ENCODE measurements at places on chromosomes 12 and 14.

- DNase-seq = no peak
These were observed 79.1 kb upstream of the HECTD1 start for GRCh38 chr14:31286456-31287293.

GRCh38 chr12:123808167-123808566, 46.1 kb downstream of the DNAH10 start:
- no peak for DNase-seq

- peak; percentile 65 for DNase-seq
These were observed 87.1 kb downstream of the SINHCAF start for GRCh38 chr12:31238764-31239387.

- no peak for DNase-seq
These were observed 80.0 kb downstream of the ATXN2 start for GRCh38 chr12:111519083-111519482.

GRCh38 chr14:55588259-55588699, 8.3 kb downstream of the KTN1 start:
- DNase-seq = no peak

DNA sequence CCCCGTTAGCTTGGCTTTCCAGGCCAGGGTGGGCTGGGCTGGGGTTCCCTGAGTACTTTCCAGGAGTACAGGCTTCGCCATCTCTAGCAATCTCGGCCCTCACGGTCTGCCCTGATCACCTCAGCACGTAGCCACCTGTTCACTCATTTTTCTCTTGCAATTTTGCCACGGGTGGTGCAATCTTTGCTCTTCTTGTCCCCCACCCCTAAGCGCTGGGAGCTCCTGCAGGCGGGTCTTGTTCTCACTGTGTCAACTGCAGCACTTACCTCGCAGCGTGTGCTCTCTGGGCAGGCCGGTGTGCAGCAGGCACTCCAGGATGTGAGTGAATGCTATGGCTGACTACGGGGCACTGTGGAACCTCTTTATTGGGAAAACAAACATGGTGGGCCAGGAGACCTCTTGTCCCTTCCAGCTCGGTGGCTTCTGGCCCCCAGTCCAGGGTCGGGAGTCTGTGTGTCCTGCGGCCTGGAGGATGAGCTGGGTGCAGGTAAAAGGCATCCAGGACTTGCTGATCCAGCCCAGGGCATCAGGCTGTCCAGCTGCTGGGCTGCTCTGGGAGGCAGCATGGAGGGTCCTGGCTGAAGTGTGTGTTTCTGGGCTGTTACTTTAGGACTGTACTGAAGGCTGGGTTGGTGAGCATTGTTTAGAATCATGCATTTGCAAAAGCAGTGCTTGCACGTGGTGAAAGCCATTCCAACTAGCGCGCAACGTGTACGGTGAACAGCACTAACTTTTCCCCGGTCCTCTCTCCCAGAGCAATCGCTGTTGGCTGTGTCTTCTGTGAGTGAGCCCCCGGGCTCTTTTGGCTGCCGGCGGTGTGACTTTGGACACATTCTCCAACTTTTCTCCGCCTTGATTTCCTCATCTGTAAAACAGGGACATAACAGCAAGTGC, 1.5 kb upstream of the ULK1 start:
- no peak for DNase-seq

DNA sequence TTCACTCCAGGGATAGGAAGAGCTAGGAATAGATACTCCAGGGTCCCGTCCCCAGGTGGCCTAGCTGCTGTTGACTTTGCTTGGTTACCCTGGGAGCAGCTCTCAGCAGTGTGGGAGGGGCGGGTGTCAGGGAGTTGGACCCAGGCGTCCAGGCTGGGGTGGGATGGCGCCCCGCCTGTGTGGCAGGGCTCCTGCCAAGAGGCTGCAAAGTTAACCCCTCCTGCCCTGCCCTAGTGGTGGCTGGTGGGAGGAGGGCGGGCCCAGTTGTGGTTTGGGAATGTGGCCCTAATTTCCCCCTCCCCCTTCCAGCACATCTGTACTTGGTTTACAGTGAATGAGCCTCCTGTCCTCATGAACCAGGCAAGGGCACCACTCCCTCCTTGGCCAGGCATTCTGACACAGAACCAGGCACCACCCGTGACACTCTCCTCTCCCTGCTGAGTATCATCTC, 1.7 kb upstream of the RARG start:
- no peak for DNase-seq

- no peak for DNase-seq
These were observed 118.3 kb downstream of the MED13L start for GRCh38 chr12:116159175-116159574.

- DNase-seq = no peak
These were observed 125.1 kb downstream of the STAB2 start for GRCh38 chr12:103712216-103712615.

- no peak for DNase-seq
These were observed 204.7 kb downstream of the BCAT1 start for GRCh38 chr12:24743941-24744793.

DNA sequence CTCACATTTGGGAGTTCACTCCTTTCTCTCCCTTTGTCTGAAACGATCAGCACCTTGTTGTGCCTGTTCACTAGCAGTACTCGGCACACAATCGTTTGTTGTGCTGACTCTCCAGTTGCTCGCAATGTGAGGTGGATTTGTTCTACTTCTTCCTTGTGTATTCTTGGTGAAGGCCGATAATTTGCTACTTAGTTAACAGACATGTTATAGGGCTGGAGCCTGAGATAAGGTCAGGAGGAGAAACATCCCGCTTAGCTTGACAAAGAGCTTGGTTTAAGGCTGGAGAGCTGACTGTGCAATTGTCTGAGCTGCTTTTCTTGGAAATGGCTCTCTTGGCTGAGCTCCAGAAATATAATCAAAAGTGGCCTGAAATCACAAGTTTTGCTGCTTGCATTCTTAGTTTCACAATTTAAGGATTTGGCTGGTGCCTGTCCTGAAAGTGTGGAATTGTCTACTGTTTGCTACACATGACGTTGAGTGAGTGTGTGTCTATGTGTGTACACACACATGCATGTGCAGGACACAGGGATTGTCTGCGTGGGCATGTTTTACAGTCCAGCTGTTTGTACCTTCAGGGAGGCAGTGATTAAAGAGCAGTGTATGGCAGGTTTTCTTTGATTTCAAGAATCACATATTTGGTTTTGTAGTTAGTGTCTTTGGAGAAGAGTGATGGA, 77.7 kb downstream of the ARF6 start:
- DNase-seq = peak; percentile 48

- no peak for DNase-seq
These were observed 337.5 kb downstream of the CCDC91 start for GRCh38 chr12:28527631-28528249.

- DNase-seq = no peak
These were observed 41.8 kb upstream of the CCDC196 start for GRCh38 chr14:66444271-66444927.

DNA sequence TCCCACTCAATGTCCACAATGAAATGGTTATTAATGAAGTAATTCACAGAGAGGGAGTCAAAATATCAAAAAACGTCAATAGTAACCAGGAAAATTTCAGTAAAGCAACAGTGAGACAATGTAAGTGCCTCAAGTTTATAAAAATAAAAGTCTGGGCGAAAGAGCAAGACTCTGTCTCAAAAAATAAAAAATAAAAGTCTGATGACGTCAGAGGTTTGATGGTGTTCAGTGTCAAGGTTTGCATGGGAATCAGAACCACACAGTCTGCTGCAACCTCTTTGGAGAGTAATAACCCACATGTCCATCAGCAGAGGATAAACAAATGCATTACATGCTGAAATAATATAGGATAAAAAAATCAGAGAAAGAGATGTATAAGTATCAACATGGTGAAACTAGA, 152.4 kb downstream of the ASCL1 start:
- DNase-seq = no peak

GRCh38 chr12:92546635-92547348, 156.0 kb upstream of the PLEKHG7 start:
- DNase-seq = no peak

GRCh38 chr12:132605892-132606291, 4.5 kb downstream of the LRCOL1 start:
- DNase-seq = no peak

- DNase-seq = no peak
These were observed 172.8 kb upstream of the BCL2L14 start for GRCh38 chr12:11897923-11898322.

DNA sequence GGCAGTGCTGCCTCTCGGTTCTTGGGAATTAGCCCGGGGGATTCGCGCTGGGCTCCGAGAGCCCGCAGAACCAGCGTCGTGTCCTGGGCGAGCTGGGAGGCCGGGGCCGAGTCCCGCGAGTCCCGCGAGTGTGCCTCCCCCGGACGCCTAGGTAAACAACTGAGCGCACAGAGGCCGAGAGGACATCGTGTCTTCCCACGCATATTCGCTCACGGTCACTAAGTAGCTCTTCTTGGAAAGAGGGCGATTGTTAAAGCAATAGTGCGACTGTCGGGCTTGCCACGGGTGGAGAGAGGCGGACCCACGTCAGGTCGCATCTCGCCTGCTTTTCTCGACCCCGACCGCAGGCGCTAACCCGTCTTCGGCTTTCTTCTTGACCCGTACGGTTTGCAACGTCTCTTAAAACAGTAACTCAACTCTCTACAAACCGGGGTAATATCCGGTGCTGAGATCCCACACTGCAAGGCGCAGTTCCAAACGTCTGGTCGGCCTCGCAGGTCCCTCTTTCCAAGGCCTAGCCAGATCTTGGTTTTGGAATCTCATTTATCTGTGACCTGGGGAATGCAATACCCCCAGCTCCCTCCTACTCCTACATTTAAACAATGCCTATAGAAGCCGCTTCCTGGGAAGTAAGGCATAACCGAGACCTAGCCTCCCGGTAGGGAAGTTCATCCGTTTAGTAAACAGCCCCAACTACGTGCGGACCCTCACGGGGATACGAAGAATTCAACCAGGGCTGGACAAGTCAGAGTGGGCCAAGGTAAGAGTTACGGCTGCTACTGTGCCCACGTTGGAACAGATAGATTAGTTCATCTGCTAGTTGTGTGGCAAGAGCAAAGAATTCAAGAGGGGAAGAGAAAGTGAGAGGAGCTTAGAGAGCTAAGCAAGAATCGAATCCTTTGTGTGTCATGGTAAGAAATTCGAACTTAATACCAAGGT, 736 bp upstream of the PHLDA1 start:
- peak; percentile 55 for DNase-seq

DNA sequence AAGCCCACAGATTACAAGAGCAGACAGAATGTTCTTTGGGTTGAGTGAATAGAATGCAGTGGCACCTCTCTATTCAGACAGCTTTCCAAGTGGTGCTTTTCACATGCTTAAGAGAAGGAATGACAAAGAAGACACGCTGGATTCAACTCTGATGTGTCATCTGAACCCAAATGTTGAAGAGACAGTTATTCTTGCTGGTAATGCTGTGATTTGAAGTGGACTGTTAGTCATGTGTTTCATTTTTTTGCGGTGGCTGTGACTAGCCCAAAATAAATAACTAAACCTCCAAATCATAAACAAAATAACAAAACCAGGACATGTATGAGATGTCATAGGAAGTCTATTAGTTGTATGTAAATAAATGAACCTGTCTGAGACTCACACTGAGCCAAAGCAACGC, 391.8 kb upstream of the PRICKLE1 start:
- no peak for DNase-seq

- no peak for DNase-seq
These were observed 411.0 kb upstream of the SOX5 start for GRCh38 chr12:24360461-24360860.

DNA sequence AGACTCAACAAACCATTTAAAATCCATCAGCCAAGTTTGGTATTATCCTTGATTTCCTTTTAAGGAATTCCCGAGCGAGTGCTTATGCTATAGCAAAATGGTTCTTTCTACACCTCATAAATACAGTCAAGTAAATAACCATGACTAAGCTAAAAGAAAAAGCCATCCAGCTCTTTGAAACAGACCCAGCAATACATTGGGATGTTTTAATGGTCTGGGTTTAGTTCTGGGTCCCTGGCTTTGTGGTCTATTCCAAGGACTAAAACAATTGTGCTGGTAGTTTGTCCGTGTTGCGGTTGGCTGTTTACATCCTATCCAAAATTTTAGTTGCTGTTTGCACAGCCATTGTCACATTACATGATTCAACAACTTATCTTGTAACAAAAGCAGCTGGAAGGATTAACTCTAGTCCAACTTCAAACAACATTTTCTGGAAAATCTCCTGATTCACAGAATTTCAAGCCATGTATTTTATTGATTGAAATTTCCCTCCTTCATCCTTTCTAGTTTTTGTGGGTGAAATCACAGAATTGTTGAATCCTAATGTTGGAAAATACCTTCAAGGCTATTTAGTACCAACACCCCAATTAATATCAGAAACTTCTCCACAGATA, 19.6 kb downstream of the KLRB1 start:
- DNase-seq = no peak

- peak; percentile 28 for DNase-seq
These were observed 40.1 kb upstream of the WNK1 start for GRCh38 chr12:712172-712863.

- DNase-seq = no peak
These were observed 65.1 kb upstream of the DUSP6 start for GRCh38 chr12:89417246-89417977.

GRCh38 chr12:123829561-123829960, 67.5 kb downstream of the DNAH10 start:
- no peak for DNase-seq

DNA sequence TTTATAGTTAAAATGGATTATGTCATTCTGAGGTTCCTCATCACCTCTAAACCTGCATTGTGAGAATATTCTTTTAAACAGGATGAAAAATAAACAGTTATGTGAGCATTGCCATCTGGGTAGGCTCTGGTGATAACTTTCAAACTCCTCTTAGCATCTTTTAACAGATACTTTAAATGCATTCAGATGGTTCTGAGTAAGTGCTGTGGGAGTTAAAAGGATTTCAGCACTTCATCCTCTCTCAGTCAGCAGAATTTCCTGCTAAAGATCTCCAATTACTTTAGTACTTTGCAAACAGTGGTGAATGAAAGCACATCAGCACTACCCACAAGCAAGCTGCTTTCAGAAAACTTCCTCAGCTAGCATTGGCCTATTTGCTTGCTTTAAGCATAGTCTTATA, 59.3 kb upstream of the TMTC1 start:
- no peak for DNase-seq

DNA sequence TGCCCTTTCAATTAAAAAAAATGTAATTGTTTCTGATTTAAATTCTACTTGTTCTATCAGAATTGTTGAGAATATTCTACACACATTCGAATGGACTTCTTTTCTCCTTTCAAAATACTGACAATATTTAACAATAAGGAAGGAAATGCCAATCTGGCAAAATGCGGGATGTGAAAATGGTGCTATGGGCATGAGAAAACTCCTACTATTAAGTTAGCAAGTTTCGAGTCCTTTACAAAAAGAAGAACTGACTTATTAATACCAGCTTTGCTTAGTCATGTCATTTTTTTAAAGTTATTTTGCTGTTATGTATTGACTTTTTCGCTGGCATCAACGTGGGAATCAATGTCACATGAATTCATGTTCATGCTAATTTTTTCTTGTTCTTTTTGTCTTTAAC, 31.7 kb upstream of the ARL1 start:
- DNase-seq = no peak

GRCh38 chr12:55653031-55653430, 16.3 kb downstream of the OR10P1 start:
- no peak for DNase-seq

- DNase-seq = no peak
These were observed 200.2 kb downstream of the TTC8 start for GRCh38 chr14:89024691-89025090.

All from activated CD4-positive, alpha-beta T cell treated with anti-CD3 and anti-CD28 coated beads, Interleukin-10, Interleukin-2, amounts not matched to agents 100 ng/mL and 50 ng/mL, durations not matched to agents 16 hours and 8 hours (primary cell).